ENCODE measurements at places on chromosomes 16 and 17.

- DNase-seq: no peak
These were observed 38.9 kb downstream of the PEMT start for GRCh38 chr17:17552351-17553216.

GRCh38 chr16:1000608-1001007 lies 19.0 kb downstream of the SOX8 start:
- no peak for DNase-seq

- peak; percentile 52 for DNase-seq
These were observed 60.0 kb upstream of the MPHOSPH6 start for GRCh38 chr16:82229800-82230619.

GRCh38 chr17:73974536-73974935 lies 228.9 kb upstream of the RPL38 start:
- DNase-seq: no peak

DNA sequence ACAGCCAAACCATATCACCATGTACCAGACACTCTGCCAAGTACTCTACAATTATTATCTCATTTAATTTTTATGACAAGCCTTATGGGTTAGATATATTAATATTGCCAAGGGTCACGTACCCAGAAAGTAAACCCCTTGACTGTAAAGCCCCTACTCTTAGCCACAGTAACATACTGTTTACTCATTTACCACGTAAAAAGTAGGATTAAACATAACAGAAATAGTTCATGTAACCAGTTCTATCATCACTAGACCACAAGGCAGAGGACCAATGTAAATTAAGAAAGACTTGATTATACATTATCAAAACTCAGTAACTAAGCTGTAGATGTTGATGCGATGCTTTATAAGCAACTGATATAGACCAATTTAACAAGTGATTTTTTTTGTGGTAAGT lies 101.5 kb upstream of the CNTNAP4 start:
- no peak for DNase-seq
